ENCODE measurements at places on chromosomes 12 and 14. TPM values are rescaled to one million over a fixed set of nuclear protein-coding genes. Genes with fewer than 3 reads are reported as not detected.

Gene RASAL1
- not detected for total RNA-seq

Gene VDR
- total RNA-seq, result 0.11 TPM

DNA sequence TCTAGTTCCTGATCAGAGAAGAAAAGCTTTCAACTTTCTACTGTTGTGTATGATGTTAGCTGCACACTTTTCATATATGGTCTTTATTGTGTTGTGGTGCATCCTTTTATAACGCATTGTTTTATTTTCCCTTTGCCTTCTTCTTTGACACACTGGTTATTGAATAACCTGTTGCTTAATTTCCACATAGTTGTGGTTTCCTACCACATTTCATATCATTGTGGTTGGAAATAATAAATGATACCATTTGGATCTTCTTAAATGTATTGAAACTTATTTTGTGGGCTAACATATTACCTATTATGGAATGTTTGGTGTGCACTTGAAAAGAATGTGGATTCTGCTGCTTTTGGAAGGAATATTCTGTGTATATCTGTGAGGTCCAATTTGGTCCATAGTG lies 64.9 kb downstream of the GPHN start:
- DNase-seq, result no peak

- no peak for DNase-seq
Observed at GRCh38 chr12:14771651-14772137, 31.6 kb downstream of the WBP11 start.

- no peak for DNase-seq
Observed at GRCh38 chr12:6959058-6959804, 8.1 kb downstream of the PTPN6 start.

Gene FAM181A
- total RNA-seq, result not detected

DNA sequence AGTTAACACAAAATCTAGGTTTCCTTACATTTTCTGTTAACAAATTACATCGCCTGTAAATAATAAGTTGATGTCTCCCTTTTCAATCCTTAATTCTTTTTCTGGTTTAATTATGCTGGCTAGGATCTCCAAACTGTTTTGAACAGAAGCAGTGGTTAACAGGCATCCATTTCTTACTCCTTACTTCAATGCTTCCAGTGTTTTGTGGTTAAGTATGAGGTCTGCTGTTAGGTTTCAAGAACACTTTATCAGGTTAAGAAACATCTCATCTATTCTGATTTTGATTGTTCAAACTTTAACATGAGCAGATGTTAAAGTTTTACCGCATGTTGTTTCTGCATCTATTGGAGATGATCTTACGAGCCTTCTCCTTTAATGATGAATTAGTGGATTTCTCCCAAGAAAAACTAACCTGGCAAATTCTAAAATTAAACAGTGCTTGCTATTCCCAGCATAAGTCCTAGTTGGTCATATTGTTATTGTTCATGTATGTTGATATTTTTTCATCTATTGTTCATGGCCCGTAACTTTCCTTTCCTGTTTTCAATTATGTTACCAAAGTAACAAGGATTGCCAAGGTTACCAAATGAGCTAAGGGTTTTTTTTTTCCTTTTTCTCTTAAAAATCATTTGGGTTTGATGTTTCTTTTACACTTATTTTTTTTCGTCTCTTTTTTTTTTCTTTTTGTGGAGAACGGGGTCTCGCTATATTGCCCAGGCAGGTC lies 33.4 kb downstream of the POLE start:
- DNase-seq, result no peak

DNA sequence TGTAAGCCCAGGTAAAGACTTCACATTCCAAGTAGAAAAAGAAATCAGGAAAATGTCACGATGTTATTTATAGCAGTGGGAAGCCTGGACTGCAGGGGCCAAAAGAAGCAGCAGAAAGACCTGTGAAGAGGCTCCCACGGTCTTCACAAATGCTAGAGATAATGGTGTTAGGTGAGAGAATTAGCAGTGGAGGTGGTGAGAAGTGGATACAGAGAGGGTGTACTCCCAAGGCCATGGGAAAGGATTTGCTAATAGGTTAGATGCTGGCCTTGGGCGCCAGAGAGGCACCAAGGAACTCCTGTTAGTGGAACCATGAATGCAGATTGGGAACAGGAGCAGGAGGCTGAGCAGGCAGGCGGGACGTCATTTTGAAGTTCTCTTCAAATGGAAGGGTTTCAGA lies 386.1 kb downstream of the C12orf75 start:
- no peak for DNase-seq

GRCh38 chr14:77041881-77042545 lies 13.5 kb upstream of the IRF2BPL start:
- DNase-seq, result peak; percentile 61

DNA sequence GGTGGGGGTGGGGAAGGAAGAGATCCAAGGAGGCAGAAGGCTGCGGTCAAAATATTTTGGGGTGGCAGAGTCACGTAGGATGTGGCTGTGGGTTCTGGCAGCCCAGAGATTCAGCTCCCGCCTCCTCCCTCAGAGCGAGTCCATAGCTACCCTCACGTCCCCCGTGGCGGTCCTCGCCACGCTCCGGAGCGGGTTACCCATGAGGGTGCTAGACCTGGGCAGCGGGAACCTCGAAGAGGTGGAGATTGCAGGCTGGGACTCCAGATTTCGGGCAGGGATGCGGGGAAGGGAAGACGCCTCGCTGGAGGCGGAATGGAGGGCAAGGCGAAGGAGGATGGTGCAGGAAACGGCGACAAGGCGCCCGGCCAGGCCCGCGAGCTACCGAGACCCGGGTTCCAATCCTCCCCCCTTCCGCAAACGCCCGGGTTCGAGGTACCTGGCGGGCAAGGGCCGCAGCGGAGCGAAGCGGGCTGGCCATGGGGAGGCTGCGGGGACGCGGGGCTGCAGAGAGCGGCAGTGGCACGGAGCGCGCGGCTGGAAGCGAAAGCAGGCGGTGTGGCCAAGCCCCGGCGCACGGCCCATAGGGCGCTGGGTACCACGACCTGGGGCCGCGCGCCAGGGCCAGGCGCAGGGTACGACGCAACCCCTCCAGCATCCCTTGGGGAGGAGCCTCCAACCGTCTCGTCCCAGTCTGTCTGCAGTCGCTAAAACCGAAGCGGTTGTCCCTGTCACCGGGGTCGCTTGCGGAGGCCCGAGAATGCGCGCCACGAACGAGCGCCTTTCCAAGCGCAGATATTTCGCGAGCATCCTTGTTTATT lies 46.2 kb downstream of the BCAT1 start:
- peak; percentile 62 for DNase-seq

Gene PRMT5
- 50.2 TPM for total RNA-seq

GRCh38 chr14:51335961-51336723 lies 96.1 kb downstream of the TMX1 start:
- no peak for DNase-seq

Gene ISCA2
- 38.3 TPM for total RNA-seq

Gene TARBP2
- total RNA-seq, result 10.8 TPM

GRCh38 chr12:132852496-132852895 lies 23.8 kb upstream of the GOLGA3 start:
- no peak for DNase-seq

- no peak for DNase-seq
Observed at GRCh38 chr12:14264778-14265177, 100.7 kb upstream of the ATF7IP start.

Gene STYK1
- not detected for total RNA-seq

Gene KLHL33
- 0.70 TPM for total RNA-seq

Gene RFX4
- not detected for total RNA-seq

Gene SLCO1B1
- not detected for total RNA-seq

Gene RFLNA
- total RNA-seq, result 0.16 TPM

- DNase-seq, result no peak
Observed at GRCh38 chr12:24133384-24133783, 183.9 kb upstream of the SOX5 start.

DNA sequence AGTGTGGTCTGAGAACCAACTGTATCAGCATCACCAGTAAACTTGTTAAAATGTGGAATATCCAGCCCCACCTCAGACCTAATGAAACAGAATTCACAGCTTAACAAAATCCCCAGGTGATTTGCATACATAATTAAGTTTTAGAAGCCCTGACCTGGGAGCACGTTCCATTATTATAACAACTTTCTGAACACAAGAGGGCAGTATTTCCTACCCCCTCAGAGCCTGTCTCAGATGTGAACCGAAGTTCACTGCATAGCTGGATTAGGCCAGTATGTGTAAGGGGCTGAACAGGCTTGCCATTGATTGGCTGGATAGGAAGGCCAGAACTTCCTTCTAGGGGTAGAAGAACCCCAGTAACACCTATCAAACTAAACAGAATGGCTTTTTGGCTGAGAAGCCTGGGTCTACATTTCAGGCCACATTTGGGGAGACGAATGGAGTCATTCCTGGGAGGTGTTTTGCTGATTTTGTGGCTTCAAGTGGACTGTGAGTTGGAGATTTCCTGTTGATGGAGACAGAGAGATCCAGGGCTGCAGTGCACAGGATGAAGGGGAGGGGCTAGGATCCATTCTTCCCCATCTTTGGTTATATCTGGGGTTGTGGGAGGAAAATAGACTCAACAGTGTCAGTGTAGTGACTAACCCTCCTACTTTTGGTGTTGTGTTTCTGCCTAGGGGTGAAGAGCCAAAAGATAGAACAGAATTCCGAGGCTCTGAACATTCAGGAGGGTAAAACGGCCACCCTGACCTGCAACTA lies 94.7 kb upstream of the OR4E1 start:
- DNase-seq, result no peak

- no peak for DNase-seq
Observed at GRCh38 chr12:65232476-65233077, 45.9 kb upstream of the MSRB3 start.

Gene KLRD1
- 1.6 TPM for total RNA-seq

GRCh38 chr14:81285245-81285644 lies 64.5 kb upstream of the GTF2A1 start:
- DNase-seq, result no peak

Gene PAPLN
- total RNA-seq, result 2.5 TPM

DNA sequence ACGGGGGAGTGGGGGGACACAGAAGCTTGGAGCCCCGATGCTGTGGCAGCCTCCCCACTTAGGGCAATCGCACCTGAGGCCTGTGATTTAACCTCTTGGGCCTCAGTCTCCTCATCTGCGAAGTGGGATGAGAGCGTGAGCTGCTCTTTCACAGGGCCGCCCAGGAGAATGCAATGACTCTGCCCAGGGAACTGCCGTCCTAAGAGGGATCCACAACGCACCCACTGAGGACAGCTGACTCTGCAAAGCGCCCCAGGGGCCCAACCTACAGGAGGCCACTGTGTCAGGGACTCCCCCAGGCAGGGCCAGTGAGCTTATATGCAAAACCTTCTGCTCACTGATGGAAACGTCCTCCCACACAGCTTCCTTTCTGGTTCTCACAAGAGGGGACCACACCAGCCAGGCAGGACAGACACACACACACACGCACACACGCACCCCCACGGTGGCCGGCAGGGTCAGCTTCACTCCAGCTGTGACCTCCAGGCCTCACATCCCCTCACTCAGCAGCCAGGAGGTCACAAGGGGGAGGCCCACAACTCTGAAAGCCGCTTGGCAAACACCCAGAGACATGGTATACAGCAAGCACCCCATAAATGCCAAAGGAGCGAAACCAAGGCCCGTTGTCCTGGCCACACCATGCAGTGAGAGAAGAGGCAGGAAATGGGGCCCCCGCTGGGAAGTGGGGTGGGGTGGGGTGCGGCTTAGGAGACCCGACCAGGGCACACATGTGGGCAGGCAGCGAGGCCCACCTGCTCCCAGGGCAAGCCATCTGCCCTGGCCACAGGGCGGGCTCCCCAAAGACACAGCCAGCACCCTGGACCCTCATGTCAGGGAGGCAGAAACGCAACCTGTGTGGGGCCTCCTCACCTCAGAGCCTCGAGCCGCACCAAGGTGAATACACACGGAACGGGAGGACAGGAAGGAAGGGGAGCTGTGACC lies 73.3 kb downstream of the NCOR2 start:
- DNase-seq, result no peak

DNA sequence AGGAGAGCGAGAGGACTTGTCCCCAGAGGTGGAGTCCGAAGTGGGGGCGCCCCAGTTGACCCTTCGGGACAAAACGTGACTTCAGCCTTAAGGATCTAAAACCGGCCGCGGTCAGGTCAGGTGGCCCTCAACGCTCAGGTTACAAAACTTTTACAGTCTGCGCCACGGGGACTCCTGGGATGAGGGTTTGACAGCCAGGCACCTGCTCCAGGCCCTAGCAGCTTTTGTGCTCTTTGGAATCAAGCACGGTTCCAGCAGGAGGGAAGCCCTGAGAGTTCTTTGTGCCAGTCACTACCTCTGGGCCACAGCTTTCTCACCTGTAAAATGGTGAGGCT lies 337 bp downstream of the ZC2HC1C start:
- DNase-seq, result no peak

- no peak for DNase-seq
Observed at GRCh38 chr12:103779410-103780092, 61.5 kb downstream of the NT5DC3 start.

Gene PLEKHG7
- not detected for total RNA-seq

DNA sequence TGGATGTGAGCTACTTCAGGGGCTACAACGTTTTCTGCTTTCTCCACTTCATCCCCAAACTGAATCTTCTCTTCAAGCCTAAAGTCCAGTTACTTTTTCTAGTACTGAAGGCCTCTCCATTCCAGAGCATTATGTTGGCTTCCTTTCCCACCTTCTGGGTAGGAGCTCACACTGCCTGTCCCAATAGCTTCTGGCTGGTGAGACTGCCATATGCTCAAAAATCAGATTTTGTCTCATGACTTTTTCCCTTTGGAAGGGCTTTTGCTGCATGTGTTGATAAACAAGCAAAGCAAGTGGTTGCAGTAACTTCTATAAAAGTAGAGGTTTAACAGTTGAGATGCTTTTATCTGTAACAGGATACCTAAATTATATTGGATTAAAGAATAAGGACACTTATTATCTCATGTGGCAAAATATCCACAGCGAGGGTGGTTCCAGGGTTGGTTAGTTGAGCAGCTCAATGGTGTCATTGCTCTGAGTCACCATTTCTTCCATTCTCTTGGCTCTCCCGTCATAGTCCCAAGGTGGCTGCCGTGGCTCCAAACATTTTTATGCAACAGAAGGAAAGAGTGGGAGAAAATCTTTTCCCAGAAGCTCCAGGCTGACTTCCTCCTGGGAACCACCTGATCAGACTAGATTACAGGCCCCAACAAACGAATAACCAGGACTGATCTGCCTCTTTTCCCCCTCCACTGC lies 15.1 kb upstream of the PPFIBP1 start:
- no peak for DNase-seq

DNA sequence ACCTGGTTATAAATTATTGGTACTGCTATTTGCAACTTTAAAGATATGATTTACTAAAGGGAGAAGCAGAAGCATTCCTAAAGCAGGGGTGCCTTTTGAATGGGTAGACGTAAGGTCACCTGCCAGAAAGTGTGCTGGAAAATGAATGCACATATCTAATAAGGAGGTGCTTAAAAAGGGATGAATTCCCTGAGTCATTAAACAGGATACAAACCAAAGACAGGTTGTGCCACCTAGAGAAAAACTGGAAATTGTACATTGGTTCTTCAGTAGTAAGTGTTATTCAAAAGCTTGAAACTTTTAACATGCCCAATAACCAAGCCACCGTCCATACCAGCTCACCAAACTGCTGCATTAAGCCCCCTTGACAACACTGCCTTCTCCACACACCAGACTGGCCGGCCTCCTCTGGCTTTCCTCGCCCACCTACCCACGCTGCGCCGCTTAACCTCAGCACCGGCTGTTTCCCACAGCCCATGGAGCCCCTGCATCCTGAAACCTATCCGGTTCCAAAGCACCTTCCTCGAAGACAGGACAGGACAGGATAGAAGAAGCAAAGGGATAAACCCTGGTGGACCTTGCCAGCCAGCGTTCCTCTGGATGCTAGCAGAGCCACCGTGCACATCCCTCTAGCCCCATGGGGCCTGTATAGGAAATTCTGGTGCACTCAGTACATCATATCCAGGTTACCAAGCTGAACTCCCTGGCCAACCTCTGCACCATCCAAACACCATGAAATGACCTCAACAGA lies 201.5 kb upstream of the CAND1 start:
- no peak for DNase-seq

- DNase-seq, result no peak
Observed at GRCh38 chr12:72865921-72866320, 593.8 kb downstream of the TRHDE start.

Measured in Right ventricle myocardium superior (tissue), 1 donor.